ENCODE measurements at places on chromosomes 2 and 18.

DNA sequence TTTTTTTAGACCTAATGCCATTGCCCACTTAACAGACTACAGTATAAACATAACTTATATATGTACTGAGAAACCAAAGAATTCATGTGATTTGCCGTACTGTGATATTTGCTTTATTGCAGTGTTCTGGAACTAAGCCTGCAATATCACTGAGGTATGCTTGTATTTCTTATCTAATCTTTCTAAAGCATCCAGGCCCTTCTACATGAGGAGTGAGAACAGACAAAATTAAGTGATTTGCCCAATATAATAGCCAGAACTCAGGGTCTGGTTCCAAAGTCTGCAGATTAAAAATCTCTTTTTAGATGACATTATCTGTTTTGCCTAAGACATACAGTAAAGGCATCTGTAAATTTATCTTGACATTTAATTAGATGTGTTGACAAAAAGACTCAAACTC lies 41.9 kb downstream of the BMPR2 start:
- DNase-seq: no peak

- DNase-seq: no peak
These were observed 21.4 kb upstream of the SH3BP4 start for GRCh38 chr2:234930397-234930796.

- no peak for DNase-seq
These were observed 336.1 kb upstream of the FSIP2 start for GRCh38 chr2:185402474-185402873.

GRCh38 chr18:5894611-5895298 lies 567 bp downstream of the TMEM200C start:
- DNase-seq: no peak

Data from dermis microvascular lymphatic vessel endothelial cell (primary cell).